A549 treated with Hydrocortisone at 1 μM for 4 hours (cell line): ENCODE measurements at places on chromosomes 3 and 15. TPM values are rescaled to one million over a fixed set of nuclear protein-coding genes. Genes with fewer than 3 reads are reported as not detected.

Gene GOLGA6A
- total RNA-seq = 0.03 to 0.13 TPM (median 0.12 TPM) in 4 of 5 replicates, not detected in the other

Gene XYLB
- total RNA-seq = 3.2 to 4.9 TPM (median 3.6 TPM) in 5 replicates

Gene GOLGA8N
- total RNA-seq = 0.91 to 1.6 TPM (median 1.3 TPM) in 5 replicates

Gene CHRNA5
- 29.7 to 34.6 TPM (median 32.5 TPM) in 5 replicates for total RNA-seq

Gene GRAMD2A
- total RNA-seq = 0.07 to 0.31 TPM (median 0.16 TPM) in 5 replicates

Gene RYR3
- total RNA-seq = 0.01 to 0.07 TPM (median 0.05 TPM) in 5 replicates

Gene MOBP
- 0.09 to 0.24 TPM in 2 of 5 replicates, not detected in the others for total RNA-seq

Gene HHLA2
- total RNA-seq = 0.06 to 0.15 TPM (median 0.10 TPM) in 4 of 5 replicates, not detected in the other

Gene AKAP13
- 108 to 150 TPM (median 123 TPM) in 5 replicates for total RNA-seq

Gene COL6A6
- total RNA-seq = not detected in 5 replicates

Gene AHSG
- total RNA-seq = 0.09 to 0.13 TPM (median 0.12 TPM) in 4 of 5 replicates, not detected in the other

Gene CCR3
- not detected in 5 replicates for total RNA-seq

Gene GADL1
- total RNA-seq = not detected in 5 replicates
